Activated effector memory CD4-positive, alpha-beta T cell treated with anti-CD3 and anti-CD28 coated beads, Interleukin-2, amount 50 U/mL, for 16 hours (primary cell): ENCODE measurements at places on chromosomes 3 and 15.
A peak's percentile ranks its signal among the peaks of the same experiment; 100 is the strongest.

GRCh38 chr3:133924041-133924440, 28.4 kb upstream of the RAB6B start:
- DNase-seq, result no peak

- DNase-seq, result no peak
These were observed 220.9 kb upstream of the ICE2 start for GRCh38 chr15:60699845-60700244.

DNA sequence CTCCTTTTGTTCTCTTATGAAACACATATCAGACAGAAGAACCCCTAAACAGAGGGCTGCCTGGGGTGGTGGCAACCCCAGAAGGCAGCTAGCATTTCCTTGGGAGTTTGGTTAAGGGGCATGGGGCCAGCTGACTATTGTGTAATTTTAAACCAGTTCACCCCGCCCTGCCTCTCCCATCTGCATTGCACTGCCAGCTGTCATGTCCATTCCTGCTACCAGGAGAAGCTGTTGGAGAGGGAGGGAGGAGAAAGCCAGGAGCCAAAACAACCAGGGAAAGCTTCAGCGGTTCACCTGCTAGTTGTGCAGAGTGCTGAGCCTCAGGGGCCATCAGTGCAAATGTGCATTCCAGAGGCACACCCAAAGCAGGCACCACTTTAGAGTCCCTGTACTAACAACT, 47.6 kb upstream of the ATP1B3 start:
- no peak for DNase-seq

DNA sequence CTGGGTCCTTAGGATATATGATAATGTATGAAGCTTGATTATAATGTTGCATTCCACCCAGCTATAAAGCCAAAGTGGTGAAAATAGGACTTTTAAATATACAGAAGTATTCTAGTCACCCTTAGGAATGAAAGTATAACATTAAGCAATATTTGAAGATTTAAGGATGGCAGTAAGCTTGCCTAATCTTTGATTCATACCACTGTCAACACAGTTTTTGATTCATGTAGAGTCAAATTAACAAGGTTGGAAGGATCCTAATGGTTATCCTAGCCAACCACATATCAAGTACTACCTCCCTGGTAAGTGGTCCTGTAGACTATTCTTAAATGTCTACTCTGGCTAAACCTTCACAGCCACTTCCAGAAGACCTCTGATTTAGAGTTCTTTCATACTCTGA, 18.6 kb downstream of the ARIH1 start:
- no peak for DNase-seq

- no peak for DNase-seq
These were observed 142.4 kb downstream of the CLSTN2 start for GRCh38 chr3:140077406-140077805.

DNA sequence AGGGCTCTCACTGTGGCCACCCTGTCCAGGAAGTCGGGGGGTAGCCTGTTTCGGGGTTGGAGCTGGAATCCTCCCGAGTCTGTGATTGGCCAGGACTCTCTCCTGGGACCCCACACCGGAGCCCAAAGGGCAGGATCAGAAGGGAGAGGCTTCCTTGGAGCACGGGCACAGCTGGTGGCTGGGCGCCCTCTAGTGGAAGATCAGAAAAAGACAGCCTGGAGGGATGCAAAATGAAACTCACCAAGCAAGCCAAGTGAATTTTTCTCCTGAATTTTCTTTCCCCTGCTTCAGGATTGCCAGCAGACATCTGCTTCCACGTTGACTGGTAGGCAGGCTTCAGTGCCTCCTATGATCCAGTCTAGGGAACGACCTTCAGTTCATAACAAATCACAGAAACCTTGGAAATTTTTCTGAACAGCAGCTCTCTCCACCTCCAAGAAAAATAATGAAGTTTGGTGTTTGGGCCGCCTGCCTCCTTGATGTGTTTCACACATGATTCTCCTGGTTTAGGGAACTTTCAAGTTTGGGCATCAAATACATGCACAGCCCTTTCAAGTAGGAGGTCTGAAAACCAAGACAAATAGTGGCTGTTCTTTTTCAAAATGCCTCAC, 224.6 kb downstream of the VPS13C start:
- DNase-seq, result peak; percentile 85

DNA sequence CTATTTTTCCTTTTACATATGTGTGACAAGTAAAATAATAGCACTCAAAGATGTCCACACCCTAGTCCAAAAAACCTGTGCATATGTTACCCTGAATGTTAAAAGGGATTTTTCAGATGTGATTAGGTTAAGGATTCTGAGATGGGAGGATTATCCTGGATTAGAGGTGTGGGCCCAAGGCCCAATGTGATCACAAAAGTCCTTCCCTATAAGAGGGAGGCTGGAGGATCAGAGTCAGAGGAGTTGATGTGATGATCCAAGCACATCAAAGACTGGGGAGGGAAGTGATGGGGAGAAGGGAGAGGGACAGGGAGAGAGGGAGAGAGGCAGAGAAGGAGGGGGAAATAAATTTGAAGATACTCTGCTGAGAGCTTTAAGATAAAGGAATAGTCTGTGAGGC, 512.6 kb downstream of the PLOD2 start:
- no peak for DNase-seq

GRCh38 chr15:76905855-76906254, 715 bp upstream of the SCAPER start:
- no peak for DNase-seq
